Brain pericyte (primary cell): ENCODE measurements at places on chromosomes 3 and 15.

DNA sequence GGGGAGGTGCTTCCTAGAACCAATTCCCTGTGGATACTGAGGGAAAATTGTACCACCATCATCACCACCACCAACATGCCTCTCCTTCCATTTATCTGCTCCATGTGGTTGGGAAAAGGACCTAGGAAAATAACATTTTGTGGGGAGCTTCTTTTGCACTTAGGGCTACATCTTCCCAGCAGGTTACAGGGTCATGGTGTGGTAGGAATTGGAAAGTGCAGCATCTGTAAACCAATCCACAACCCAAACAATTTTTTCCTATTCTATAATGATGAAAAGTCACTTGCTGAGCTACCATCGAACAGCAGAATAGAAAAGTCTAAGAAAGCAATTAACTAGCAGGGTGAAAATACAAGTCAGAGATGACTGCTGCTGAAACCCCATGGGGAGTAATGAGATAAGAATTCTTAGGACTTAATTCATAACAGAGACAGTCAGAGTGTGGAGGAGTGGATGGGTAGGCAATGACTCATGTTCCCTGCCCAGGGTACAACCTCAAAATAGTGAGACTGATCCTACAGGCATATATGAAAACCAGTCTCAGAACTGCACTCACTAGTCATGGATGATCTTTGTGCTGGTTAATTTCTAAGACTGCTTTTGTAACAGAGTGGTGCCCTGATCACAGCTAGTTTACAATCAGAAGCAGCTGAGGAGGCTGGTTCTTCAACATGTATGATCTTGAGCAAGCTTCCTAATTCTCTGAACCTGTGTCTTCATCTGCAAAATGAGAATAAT lies 38.1 kb upstream of the LEKR1 start:
- DNase-seq, result peak; percentile 72

DNA sequence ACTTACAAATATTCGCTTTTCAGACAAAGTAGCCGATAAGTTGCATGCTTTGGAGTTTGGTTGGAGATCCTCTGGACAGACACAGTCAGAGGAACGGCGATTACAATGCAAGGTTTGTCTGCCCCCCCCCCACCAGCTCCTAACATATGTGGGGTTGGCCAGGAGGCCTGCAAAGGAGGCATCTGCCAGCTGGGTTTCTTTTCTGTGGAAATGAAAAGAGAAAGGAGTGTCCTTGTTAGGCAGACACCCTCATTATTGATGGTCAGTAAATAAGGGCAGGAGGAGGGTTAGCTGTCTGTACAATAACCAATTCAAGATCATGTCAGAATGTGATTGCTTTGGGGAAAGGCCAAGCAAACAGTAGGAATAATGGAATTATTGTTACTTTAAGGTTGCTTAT lies 49.1 kb downstream of the TLNRD1 start:
- DNase-seq, result no peak

- peak; percentile 79 for DNase-seq
These were observed 470.4 kb downstream of the ROBO1 start for GRCh38 chr3:79297245-79297960.

- no peak for DNase-seq
These were observed 46.6 kb upstream of the RASGRP1 start for GRCh38 chr15:38611228-38611627.

- DNase-seq, result no peak
These were observed 19.5 kb downstream of the ANAPC13 start for GRCh38 chr3:134466331-134466730.

GRCh38 chr3:122621112-122621511 lies 43.7 kb downstream of the PARP15 start:
- no peak for DNase-seq

- DNase-seq, result no peak
These were observed 125.4 kb downstream of the NUP210 start for GRCh38 chr3:13294442-13295351.

DNA sequence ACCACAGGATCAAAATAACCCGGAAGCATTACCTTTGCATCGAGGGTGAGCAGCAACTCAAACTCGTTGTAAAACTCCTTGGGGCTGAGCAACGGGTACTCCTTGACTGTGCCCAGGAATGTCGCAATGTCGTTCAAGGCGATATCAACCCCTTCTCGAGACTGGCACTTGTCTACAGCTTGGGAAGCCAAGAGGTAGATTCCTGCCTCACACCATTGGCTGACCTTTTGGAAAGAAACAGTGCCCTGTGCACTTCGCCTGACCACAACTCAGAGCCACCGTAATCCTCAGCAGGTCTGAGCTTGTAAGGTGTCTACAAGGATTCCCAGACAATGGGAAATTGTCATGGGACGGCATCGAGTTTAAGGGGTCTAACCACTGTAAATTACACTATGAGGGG lies 43.9 kb downstream of the B3GNT5 start:
- DNase-seq, result no peak

- no peak for DNase-seq
These were observed 4.5 kb downstream of the CEP19 start for GRCh38 chr3:196707566-196707965.

GRCh38 chr15:59281699-59282098 lies 75.1 kb downstream of the LDHAL6B start:
- DNase-seq, result no peak

DNA sequence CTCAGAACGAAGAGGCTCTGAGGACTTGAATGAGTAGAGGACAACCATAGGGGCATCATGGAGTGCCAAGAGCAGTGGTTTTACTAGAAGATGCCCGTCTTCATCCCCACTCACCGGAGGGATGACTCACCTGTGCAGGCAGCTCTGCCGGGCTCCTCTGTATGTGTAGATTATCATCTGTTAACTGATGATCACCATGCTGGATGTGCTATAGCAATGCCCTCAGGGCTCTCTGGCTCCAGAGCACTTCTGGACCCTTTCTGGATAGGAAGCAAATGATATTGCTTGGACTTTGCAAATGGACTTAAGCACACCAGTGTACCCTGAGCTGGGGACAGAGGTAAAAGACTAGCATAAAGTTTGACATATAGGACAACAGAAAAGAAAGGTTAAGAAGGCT lies 10.2 kb upstream of the TGFBR2 start:
- no peak for DNase-seq

- no peak for DNase-seq
These were observed 630.9 kb upstream of the AGTR1 start for GRCh38 chr3:148066802-148067201.

DNA sequence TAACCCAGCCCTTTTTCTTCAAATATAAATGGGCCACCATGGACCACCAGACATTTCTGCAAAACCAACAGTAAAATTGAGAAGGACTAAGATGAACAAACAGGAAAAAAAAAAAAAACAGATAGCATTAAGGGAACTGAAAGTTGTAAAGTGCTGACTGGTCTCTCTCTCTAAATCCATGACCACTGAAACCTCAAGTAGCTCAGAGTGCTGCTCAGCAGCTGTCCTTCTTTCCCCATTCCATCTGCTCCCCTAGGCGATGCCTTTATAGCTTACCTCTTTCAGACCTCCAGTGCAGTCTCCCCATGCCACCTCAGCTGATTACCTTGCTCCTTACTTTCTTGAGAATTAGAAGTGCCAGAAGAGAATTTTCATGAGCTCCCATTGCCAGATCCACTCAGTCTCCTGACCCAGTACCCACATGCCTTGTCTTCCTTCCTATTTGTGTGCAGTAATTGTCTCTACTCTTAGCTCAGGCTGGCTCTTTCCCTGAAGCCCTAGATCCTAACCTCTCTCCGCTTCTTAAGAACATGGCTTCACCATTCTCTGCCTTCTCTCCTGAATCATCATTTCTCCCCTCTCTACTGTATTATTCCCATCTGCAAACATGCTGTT lies 23.9 kb upstream of the XIRP1 start:
- no peak for DNase-seq

GRCh38 chr3:155037508-155038202 lies 42.5 kb upstream of the MME start:
- no peak for DNase-seq

GRCh38 chr3:192194085-192194484 lies 533.3 kb downstream of the FGF12 start:
- DNase-seq, result no peak

DNA sequence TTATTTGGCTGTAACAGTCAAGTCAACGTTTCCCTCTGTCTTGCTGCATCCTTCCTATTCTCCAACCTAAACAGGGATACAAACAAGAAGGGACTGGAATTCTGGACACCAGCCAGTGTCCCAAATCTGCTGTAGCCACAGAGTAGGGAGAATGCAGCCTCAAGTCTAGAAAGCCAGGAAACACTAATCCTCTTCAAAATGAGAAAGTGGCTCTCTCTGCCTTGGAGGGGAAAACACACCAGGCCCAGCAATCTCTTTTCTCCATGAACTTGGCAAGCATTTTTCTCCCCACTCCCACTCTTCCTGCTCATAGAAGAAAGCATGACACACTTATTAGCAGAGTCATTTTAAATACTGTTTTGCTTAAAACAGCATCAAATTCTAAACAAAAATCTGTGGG lies 781.7 kb downstream of the SQOR start:
- DNase-seq, result no peak

DNA sequence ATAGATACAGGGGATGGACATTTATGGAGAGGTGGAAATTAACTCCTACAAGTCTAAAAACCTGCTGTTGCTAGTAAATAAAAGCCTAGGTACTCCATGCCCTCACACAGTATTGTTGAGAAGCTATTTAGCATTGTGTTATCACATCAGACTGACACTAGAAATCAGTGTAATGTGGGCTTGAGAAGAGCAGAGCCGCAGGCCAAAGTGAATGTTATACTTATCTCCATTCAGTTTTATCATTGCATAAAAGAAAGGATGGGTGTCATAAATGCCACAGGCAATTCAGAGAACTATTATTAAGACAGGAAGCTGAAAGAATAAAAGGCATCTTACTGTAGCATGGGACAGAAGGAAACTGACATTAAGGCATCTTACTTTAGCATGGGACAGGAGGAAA lies 13.7 kb upstream of the ISLR start:
- DNase-seq, result no peak

GRCh38 chr3:190972840-190973270 lies 110.4 kb upstream of the GMNC start:
- no peak for DNase-seq

DNA sequence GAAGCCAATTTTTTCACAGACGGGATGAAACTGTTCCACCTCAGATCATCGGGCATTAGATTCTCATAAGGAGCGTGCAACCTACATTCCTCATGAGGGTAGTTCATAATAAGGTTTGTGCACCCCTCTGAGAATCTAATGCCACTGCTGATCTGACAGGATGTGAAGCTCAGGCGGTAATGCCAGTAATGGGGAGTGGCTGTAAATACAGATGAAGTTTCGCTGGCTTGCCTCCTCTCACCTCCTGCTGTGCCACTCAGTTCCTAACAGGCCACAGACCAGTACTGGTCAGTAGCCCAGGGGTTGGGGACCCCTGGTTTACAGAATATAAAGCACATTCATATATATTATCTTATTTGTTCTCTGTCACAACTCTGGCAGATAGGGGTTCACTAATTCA lies 2.1 kb upstream of the LIMD1 start:
- no peak for DNase-seq

- DNase-seq, result no peak
These were observed 36.0 kb downstream of the XYLB start for GRCh38 chr3:38382506-38383080.

- no peak for DNase-seq
These were observed 64.2 kb downstream of the BOC start for GRCh38 chr3:113275583-113275928.

GRCh38 chr3:126130081-126130855 lies 46.3 kb upstream of the SLC41A3 start:
- DNase-seq, result no peak

DNA sequence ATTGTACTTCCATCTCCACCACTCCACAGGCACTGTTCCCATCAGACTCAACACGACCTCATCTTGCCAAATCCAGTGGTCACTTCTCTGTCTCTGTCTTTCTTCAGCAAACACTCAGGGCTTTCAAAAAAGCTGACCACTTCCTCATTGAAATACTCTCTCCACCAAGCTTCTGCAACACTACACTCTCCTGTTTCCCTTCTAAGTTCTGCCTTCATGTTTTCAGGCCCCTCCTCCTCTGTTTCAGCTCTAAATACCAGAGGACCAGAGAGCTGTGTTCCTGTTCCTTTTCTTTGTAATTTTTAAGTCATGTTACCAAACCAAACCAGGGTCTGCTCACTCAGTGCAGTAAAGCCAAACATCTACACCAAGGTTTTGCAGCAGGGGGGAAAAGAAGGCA lies 33.8 kb upstream of the ACP3 start:
- DNase-seq, result no peak

DNA sequence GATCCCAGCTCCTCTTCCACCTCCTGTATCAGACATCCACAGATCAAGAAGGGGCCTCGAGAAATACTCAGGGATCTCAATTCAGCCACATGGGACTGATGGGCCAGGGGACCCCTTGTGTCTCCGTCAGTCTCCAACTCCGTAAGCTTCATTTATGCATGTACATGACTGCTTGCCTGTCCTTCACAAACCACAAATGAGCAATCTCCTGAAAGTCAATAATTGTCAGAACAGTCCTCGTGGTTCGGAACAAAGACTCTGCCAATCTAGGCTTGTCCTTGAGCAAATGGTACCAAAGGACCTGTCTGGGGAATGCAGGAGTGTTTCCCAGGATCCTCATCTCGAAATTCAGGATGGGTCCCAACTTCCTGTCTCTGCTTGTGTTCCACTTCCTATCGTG lies 20.8 kb downstream of the SLC12A8 start:
- DNase-seq, result no peak

DNA sequence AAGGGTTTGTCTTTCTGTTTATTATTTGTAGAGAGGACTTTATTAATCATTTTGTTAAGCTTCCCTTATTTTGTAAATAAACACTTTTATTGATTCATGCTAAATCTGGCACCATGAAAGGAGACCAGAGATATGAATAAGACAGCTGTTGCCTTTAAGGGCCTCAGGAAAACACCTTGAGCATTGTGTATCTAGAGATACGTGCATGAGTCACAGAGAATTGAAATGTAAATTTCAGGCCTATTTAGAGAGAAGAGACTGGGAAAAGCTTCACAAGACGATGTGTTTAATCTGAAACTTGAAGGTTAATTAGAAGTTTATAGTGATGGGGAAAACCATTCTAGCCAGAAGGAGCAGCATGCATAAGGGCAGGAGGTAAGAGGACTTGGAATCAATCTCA lies 28.6 kb upstream of the UTS2B start:
- no peak for DNase-seq

GRCh38 chr3:13011573-13012220 lies 61.5 kb downstream of the IQSEC1 start:
- no peak for DNase-seq

DNA sequence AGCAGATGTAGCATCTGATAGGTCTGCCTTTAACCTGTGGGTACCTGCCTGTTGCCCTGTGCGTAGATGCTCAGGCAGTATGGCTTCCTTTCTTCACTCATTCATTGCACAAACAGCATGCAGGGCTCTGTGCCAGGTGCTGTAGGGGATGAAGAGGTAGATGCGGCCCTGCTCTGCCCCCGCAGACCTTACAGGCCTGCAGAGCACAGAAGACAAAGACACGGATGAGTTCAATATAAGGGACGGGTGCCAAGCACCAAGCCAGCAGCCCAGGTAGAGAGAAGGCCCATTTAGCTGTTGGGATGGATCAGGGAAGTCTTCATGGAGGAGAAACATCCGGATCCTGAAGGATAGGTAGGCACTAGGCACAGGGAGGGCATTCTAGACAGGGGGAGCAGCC lies 69.4 kb downstream of the AAGAB start:
- no peak for DNase-seq

- DNase-seq, result no peak
These were observed 47.6 kb downstream of the TXNRD3 start for GRCh38 chr3:126607214-126607908.
